ENCODE measurements at places on chromosomes 6 and 20.
A peak's percentile ranks its signal among the peaks of the same experiment; 100 is the strongest.

- peak; percentile 61 for DNase-seq
These were observed 16.9 kb downstream of the NDRG3 start for GRCh38 chr20:36728986-36729385.

DNA sequence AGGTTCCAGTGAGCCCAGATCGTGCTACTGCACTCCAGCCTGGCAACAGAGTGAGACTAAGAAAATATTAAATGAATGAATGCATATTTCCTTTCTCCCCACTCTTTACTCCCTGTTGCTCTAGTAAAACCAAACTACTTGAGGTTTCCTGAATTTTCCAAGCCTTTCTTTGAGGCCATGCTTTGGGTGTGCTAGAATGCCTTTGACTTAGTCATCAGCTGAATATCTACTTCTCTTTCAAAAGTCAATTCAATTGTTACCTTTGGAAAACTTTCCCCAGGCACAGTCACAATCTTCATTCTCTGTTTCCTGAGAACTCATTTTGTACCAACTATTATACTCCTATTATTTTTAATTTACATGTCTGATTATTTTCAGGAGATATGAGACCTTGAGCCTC lies 27.5 kb upstream of the CEP85L start:
- DNase-seq, result no peak

GRCh38 chr6:160420969-160421556 lies 72.9 kb downstream of the SLC22A3 start:
- DNase-seq, result no peak

GRCh38 chr6:170262489-170263088 lies 28.3 kb downstream of the DLL1 start:
- DNase-seq, result no peak

GRCh38 chr6:72580281-72580940 lies 41.5 kb upstream of the KCNQ5 start:
- DNase-seq, result peak; percentile 71

DNA sequence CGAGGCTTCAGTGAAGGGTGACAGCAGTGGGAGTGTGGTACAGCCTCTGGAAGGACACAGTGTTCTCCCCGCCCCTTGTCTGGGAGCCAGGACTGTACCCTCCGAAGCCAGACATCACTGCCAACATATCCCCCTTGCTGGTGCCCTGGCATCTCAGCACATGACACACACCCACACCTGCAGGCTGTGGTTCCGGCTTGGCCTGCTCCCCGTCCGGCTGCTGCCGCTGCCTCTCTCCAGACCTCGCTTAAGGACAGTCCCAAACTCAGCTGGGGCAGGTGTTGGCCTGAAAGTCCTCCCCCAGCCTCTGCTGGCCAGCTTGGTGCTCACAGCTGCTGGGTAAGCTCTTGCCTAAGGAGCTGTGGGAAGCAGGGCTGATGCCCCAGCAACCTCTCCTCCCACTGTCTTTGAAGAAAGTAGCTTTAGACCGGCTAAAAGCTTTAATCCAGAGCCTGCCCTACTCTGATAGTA lies 7.0 kb downstream of the EMILIN3 start:
- DNase-seq, result no peak

DNA sequence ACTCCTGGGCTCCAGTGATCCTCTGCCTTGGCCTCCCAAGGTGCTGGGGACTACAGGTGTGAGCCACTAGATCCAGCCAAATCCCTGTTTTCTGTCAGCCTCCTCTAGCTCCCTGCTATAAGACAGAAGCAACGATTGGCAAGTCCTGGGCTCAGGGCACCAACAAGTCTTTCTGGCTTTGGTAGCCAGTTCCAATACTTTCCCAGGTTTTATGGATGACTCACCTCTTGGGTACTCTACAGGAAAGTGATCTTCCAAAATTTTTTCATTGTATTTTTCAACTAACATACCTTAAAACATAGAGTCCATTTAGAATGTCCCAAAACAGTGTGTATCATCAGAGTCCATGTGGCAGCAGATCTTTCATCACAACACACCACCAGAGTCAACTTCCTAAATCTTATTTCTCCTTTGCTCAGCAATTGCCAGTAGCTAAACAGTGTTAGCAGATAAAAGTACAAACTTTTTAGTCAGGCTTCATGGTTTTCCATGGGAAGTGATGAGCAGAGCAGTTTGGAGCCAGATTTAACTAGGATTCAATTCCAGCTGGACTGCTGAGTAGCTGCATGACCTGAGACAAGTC lies 13.3 kb downstream of the GABBR1 start:
- DNase-seq, result no peak

DNA sequence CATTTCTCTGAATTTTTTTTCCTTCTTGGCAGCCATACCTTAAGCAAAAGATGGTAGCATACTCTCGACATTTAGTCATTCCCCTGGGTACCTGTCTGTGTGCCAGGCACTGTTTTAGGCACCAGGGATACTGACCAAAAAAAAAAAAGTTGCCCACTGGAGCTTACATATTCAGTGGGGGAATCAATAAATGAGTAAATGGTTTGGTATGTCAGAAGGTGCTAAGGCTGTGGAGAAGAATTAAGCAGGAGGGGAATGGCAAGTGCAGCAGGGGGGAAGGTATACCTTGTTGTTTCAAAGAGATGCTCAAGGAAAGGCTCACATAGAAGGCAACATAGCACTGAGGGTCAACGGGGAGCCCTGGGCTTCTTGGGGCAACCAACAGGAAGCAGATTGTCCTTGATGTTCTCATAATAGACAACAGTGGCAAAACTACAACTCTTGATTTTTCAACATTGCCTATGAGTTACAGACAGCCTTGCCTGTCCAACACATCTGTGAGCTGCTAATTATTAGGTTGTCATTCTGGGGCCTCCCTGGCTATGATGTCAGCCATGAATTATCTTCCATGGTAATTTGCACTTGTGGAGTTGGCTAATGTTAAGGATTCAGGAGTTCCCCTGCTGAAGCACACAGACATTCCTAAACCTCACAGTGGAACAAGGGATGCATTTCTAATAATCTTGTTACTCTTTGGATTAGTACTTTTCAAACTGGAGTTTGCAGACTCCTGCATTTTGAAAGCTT lies 19.6 kb downstream of the NT5E start:
- no peak for DNase-seq

- DNase-seq, result no peak
These were observed 80.1 kb downstream of the DLL1 start for GRCh38 chr6:170210651-170211403.

DNA sequence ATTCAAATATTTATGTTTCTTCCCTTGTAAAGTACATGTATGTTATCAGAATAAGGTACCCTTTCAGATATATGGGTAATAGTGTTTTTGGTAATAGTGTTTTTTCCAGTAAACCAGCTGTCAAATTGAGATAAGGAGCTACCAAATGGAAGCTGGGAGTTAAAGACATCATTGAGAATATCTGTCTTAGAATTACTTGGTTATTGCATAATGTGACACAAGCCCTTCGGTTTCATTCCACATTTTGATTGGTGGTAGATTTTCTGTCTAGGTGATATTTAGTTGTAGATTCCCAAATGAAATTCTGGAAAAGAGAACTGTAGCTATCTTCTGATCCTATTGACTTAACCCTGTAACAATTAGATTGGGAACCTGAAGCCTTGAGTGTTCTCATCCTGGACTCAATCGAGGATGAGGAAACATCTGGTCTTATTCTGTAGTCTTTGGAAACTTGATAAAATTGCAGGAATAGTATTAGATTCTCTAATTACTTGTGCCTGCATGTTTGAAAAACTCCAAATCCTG lies 75.1 kb upstream of the SYNJ2 start:
- no peak for DNase-seq
